NCI-H1930 (cell line): ENCODE measurements at places on chromosomes 7 and 10.

DNA sequence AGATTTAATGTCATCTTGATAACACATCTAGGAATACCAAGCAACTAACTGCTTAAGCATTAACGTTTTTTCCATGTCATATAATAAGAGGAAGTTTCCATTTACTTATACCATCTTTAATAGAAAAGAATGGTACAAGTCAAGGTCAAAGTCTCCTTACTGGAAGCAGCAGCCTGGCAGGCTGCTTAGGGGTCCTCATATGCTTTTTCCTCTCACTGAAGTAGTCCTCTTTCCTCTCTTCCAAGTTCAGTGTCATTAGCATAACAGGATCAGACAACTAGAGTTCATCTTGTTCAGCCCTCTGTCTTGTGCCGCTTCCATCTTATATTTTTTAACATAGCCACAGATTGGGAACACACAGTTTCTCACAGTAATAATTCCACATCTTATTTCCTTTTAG is 405.7 kb downstream of the GFRA1 start:
- no peak for DNase-seq

- peak; percentile 67 for DNase-seq
Measured at GRCh38 chr10:34176351-34176750, 638.7 kb downstream of the PARD3 start.

GRCh38 chr10:12428447-12429135 is 79.2 kb downstream of the CAMK1D start:
- no peak for DNase-seq

DNA sequence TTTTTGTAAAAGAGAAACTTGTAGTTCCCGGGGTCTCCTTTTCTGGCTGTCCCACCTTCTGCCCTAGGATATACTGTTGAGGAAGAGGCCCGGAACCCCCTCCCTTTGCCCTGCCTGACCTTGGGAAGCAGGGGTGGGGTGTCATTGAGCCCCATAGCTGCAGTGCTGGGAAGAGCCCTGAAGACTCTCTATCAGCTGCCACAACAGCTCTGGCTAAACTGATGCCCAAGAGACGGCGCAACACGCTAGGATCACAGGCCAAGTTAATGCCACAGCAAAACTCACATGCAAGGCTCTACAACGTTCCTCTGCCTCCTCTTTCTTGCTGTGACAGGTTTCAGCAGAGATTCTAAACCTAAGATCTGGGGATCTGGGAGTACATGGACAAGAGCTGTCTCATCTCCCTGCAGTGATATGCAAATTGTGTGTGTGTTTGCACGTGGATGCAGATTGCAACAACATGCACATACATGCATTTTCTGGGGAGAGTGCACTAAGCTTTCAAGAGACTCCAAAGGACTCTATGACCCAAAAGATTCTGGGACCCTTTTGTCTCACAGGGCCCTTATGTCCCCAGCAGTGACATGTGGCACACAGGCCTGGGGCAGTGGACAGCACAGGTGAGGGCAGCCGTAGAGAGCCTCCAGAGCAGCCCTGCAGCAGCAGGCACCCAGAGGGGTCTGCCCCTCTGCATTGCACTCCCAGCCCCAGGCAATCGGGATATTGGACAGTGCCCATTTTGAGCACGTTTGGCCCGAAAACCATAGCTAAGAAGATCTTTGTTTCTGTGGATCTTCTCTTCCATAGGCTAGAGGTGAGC is 2.5 kb downstream of the RASSF4 start:
- no peak for DNase-seq

DNA sequence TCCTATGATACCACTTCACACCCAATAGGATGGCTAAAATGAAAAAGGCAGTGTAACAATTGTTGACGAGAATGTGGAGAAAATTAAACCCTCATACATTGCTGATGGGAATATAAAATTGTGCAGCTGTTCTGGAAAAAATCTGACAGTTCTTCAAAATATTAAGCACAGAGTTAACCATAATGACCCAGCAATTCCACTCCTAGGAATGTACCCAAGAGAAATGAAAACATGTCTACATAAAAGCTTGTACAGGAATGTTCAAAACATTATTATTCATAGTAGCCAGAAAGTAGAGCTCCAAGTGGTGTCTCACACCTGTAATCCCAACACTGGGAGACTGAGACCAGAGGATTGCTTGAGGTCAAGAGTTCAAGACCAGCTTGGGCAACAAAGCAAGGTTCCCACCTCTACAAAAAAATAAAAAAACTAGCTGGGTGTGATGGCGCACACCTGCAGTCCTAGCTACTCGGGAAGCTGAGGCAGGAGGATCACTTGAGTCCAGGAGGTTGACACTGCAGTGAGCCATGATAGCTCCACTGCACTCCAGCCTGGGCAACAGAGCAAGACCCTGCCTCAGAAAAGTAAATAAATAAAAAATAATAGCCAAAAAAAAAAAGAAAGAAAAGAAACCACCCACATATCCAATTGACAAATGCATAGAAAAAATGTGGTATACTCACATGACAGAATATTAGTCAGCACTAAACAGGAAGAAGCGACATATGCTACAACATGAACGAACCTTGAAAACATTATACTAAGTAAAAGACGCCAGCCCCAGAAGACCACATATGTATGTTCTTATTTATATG is 5.0 kb downstream of the RHEB start:
- no peak for DNase-seq

- no peak for DNase-seq
Measured at GRCh38 chr7:99034932-99035722, 108.8 kb downstream of the SMURF1 start.

- no peak for DNase-seq
Measured at GRCh38 chr7:40199076-40199802, 64.4 kb downstream of the SUGCT start.

DNA sequence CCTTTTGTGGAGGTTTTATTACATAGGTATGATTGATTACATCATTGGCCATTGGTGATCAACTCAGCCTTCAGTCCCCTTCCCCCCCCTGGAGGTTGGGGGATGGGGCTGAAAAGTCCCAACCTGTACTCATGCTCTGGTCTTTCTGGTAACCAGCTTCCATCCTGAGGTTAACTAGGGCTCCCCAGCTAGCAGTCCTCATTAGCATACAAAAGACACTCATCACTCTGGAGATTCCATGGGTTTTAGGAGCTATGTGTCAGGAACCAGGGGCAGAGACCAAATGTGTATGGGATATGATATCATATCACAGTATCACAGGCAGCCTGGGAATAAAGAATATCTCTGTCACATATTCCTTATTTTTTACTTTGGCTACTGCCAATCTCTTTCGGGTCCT is 13.6 kb downstream of the CCSER2 start:
- no peak for DNase-seq

GRCh38 chr7:115637128-115637527 is 393.4 kb downstream of the TFEC start:
- DNase-seq: no peak

DNA sequence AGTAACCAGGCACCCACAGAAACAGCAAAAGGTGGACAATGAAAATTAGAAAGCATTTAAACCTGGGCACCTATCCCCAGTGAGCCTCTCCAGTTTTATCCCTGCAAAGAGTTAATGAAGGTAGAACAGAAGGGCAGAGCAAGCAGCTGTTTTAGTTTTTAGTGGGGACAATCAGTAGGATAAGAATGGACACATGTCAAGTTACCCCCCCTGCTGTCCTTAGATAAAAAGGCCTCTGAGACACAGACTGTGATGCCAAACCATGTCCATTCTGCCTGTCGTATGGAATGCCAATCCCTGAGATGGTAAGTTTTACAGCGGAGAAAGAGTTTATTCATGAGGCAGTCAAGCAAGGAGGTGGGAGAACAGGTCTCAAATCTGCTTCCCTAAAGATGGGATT is 162.6 kb upstream of the AGR3 start:
- DNase-seq: no peak

- DNase-seq: no peak
Measured at GRCh38 chr10:70585578-70586169, 16.9 kb downstream of the PRF1 start.

DNA sequence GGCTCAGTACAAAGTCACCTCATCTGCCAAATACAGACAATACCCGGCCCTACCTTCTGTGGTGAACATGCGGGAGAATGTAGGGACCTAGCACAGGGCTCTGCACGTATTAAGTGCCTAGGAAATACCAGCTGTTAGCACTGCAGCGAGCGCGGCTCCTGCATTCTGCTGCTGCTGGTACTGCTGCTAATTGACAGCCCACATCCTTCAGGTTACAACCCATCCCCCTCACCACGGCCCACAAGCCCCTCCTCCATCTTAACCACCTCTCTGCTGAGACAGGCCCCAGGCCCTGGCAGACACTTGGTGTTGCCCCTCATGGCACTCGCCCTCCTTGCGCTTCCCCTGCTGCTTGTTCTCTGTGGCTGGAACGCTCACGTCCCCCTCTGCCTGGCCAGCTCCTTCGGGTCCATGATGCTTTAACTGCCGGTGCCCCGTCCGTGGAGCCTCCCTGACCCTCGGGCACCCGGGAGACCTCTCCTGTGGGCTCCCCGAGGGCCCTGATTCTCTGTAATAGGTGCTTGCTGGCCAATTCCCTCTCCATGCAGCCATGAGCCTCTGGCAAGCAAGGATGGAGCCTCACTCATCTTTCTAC is 53.3 kb upstream of the LOXL4 start:
- DNase-seq: no peak

DNA sequence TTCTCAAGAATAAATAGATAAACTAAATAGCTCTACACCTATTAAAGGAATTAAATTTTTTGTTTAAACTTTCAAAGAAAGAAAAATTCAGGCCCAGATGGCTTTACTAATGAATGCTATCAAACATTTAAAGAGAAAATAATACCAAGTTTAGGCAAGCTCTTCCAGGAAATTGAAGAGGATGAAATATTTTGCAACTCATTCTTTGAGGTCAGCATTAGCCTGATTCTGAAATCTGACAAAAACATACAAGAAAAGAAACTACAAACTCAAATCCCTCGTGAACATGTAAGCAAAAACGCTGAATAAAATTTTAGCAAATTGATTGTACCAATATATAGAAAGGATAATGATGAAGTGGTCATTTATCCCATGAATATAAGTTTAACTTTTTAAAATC is 93.4 kb downstream of the RTKN2 start:
- no peak for DNase-seq

DNA sequence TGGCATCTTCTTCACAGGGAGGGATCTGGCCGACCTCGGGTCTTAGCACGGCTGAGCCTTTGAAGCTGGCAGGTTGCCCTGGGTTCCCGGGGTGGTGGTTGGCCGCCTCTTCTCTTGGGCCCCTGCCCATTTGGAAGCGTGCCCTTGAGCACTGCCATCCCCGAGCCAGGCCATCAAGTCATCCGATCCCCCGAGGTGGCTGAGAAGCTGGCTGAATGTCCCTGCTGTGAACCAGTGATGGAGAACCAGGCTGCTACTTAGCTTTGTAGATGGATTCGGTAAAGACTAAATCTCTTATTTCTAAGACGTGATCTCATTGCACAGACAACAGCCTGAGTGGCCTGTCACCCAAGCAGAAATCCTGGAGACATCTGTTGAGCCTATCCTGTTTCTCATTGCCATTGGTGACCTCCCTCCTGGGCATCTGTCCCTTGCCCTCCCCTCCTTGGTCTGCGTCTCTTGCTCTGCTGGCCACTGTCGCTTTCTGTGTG is 74.3 kb downstream of the GRK5 start:
- no peak for DNase-seq

GRCh38 chr7:106720641-106721040 is 59.7 kb upstream of the CCDC71L start:
- DNase-seq: no peak

DNA sequence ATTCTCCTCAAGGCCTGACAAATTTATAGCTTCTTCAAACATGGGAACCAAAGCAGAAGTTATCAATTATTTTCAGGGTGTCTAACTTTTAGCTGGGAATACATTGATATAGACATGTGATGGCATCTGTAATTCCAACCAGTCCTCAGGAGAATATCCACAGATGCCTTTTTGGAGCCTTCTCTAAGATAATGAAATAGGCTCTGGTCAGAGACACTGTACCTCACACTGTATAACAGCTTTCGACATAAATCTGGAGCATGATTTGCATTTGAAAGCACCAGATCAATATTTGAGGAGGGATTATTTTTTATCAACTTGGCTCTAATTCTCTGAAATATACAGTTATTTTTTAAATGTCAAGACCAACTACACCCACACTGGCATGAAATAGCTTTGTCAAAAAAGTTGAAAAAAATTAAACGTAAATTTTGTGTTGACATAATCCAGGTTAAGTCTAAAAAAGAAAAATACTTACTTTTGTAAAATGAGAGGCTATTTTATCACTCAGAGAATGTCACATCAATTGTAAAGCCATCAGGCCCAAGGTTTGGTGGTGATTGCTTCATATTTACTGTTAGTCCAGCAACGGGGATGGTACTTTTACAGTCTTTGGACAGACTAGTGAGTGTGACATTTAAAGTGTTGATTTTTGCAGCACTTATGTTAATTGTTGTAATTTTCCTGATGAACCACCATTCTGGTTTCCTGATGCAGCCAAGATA is 177.0 kb upstream of the SP8 start:
- DNase-seq: no peak

DNA sequence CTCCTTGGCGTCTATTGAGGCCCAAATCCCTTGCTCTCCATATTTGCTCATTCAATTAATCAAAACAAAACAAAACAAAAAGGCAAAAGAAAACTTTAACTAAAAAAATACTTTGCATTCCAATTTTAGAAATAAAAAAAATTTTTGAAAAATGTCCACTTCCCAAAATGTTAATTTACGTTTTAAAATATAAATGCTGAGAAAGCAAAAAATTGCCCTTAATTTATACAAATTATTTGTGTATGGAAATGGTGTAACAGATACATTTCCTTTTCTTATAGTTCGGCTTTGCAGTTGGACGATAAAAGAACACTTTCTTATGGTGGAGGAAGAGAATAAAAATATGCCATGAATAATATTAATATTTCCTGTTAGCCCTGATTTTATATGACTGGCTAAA is 652.8 kb upstream of the PFKP start:
- no peak for DNase-seq

DNA sequence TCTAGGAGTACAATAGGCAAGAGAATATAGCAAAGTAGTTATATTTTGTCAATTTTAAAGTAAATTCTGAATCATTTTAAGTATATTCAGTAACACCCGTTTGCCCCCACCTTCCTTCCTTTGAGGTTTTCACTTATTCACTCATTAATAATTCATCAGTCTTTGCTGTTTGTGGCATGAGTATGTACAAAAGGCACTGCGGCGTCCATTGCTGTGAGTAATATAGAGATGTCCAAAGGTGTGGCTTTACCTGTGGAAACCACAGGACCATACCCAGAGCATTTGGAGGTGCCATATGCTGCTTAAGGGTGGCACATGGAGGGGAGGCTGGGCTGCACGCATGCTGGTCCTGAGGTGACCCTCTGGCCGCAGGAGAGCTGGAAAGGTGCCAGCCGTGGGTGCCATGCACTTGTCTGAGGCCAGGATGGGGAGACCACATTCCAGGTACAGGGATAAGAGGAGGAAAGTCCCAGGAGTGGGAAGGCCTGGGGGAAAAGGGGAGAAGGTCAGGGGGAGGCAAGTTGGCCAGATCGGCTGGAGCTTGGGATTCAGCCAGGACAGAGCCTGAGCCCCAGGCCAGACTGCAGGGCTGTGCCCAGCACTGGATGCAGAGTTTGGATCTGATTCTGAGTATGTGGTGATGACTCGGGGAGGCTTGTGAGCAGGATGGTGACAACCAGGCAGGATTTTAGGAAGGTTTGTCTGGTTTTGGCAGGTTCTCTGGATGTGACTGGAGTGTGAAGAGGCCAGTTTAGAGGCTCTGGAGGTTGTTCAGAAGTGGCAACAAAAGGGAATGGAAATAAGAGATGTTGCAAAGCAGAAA is 223.4 kb downstream of the MGMT start:
- no peak for DNase-seq

- no peak for DNase-seq
Measured at GRCh38 chr10:128062881-128063563, 63.2 kb downstream of the MKI67 start.
